ENCODE measurements at places on chromosomes 1 and 21. TPM values are rescaled to one million over a fixed set of nuclear protein-coding genes. Genes with fewer than 3 reads are reported as not detected.
A peak's percentile ranks its signal among the peaks of the same experiment; 100 is the strongest.

GRCh38 chr1:12167493-12168429 lies 970 bp downstream of the TNFRSF1B start:
- DNase-seq: no peak

DNA sequence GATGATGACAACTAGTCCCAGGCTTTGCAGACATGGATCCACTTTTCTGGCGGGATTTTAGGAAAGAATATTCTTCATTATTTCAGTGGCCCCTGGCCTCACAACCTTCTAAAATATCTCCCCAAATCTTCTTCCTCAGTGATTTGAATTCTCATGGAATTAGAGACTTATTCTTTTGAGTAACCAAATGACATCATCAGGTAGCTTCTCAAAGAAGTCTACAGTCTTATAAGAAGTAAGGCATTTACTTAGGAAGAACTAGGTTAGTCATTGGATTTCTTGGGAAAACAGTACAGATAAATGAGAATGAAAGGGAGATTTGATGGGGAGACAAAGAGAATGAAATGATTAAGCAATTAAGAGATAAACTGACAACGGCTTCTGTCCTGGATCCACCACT lies 201.1 kb upstream of the PROX1 start:
- no peak for DNase-seq

GRCh38 chr21:34553151-34553952 lies 41.3 kb upstream of the KCNE1 start:
- no peak for DNase-seq

- DNase-seq: no peak
Measured at GRCh38 chr1:54883349-54884102, 3.5 kb downstream of the DHCR24 start.

DNA sequence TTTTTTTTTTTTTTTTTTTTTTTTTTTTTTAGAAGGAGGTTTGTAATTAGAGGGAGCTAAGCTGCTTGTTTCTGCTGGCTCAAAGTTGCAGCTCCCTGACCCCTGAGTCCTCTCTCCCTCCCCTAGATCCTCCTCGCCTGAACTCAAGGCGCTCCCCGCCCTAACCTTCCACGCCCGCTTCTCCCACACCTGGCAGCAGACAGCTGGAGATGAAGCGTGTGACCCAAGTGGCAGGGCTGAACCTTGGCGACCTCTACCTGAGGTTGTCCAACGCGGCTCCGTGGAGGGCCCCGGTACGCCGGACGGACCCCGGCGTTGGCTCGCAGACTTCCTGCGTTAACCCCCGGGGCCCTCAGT lies 795 bp downstream of the NGF start:
- no peak for DNase-seq

DNA sequence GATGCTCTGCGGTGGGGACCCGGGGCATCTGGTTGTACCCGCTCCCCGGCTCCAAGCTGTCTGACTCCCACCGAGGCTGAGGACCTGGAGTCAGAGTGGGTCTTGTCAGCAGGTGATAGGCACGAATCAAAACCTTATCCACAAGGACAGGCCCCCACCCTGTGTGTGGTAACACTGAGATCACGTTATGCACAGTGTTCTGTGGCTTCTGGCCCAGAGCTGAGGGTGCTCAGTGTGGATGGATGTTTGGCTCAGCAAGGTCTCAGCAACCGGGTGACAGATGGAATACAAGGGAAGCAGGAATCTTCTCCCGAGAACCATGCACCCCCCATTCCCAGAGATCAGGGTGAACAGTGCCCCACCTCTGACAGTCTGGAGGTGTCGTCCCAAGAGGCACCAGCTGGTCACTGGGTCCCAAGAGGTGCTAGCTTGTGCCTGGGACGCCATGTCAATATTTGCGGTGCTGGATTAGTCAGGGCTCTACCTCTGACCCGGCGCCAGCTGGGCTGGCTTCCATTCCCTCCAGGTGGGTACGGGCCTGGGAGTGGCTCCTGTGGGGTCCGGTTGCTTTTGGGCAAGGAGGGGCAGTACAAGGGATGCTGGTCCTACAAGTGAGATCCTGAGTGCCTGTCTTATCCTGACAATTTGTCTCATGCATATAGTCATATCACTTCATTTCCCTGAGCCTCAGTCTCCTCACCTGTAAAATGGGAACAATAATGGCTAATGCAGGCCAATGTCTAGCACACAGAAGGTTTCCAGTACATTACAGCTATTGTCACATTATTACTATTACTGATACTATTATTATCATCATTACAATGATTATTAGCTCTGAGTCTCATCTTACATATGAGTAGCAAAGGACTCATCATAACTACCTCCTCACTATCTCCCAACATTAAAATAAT lies 957 bp downstream of the CAPN9 start:
- DNase-seq: no peak

DNA sequence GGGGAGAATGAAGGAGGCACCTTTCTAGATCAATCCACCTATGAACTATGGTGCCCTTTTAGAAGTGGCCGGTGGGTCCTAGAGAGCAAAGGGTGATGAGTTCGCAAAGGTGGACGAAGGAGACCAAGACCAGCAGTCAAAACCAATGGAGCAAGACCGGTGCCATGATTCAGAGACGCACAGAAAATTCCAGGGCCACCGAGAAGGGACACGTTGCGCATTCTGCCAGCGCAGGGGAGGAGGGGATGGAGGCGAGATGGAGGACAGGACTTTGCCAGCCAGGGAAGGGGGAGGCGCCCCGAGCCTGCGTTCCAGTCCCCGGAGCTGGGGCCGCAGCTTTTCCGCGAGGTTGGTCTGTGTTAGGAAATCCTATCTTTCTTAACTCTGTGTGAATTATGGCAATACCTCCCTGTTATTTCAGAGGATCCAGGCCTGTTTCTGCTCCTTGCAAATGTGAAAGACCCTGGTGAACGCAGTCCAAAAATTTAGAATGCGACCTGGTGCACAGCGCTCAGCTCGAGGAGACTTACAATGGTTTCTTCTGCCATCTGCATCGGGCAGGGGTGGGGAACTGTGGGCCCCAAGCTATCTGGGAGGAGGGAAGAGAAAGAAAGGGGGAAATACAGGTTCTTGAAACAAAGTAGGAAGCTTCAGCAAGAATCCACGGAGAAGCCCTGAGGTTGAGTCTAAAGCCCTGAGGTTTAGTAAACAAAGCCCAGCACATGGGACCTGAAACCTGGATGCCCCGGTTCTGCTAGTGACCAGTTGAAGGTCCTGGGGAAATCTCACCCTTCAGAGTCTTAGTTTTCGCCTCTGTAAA lies 129.4 kb downstream of the MRPS6 start:
- no peak for DNase-seq

GRCh38 chr1:219820551-219820950 lies 107.8 kb downstream of the SLC30A10 start:
- no peak for DNase-seq

GRCh38 chr1:160488347-160489058 lies 34.6 kb downstream of the SLAMF6 start:
- DNase-seq: peak; percentile 37

DNA sequence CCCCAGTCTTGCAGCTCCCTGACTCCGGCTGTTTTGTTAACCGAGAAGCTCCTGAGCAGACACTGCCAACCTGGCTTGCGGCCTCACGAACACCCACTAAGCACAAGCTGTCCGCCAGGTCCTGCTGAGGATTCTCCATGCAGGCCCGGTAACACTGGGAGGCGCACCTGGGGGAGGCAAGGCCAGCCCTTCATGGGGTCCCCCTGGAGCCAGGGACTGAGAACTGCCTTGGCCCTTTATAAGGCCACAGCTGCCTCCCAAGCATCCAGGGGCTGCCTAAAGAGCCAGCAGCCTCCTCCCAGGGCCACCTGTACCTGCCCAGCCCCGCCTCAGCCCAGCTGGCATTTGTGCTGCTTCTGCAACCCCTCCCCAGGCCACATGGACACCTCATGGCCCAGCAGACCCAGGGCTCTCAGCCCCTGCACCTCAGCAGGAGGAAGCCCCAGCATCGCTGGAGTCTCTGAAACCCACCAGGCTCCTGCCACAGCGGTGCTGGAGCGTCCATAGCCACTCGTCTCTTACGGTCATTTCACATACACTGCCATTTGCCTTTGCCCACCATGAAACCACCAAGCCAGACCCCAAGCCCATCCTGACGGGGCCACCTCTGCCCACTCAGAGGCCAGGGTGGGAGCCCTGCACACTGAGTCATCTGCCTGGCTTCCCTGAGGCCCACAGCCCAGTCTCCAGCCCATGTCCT lies 82.5 kb downstream of the NPHP4 start:
- DNase-seq: no peak

GRCh38 chr1:66774438-66774837 lies 22.2 kb downstream of the DYNLT5 start:
- DNase-seq: no peak

GRCh38 chr1:9321480-9321849 lies 28.8 kb downstream of the SPSB1 start:
- DNase-seq: no peak

DNA sequence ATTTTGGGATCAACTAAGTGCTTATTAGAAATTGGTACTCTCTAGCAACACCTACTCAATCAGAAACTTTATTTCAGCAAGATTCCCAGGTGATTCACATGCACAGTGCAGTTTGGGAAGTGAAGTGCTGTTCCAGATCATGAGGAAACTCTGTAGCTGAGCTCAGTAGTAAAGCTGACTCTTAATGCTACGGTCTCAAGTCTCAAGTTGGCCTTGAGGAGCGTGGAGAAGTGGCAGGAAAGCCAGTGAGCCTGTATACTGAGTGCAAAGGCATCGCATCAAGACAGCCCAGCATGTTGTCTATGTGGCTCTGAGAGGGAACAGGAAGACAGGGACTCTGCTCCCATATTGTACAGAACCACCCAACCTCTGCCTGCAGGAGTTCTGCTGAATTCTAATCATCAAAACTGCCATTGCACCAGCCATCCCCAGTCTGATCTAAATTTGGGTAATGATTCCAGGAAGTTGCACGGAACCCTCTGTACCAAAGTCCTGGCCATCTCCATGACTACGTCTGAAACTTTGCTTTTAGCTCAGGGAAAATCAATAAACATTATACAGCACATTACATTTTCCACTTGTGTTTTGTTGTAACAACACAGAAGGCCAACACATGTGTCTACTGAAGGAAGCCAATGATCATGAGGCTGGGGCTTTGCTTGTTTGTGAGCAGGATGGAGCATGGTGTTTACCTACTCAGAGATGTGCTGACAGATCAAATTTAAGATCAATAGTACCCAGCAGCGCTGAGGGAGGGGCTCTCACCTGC lies 105.1 kb upstream of the TLR5 start:
- no peak for DNase-seq

GRCh38 chr1:63522891-63523728 lies at the start of the genes EFCAB7 and ITGB3BP:
Gene EFCAB7 (plus strand): TSS chr1:63523525. CDS start chr1:63525573, 2,048 bp downstream.
Gene ITGB3BP (minus strand): TSS chr1:63523225. CDS start chr1:63523133, 92 bp downstream.
- peak; percentile 77 for DNase-seq

GRCh38 chr1:27603681-27604578 lies at the start of gene AHDC1:
Gene AHDC1 (minus strand): TSS chr1:27604144. CDS start chr1:27552115, 52,029 bp downstream.
- DNase-seq: no peak

Gene NBPF10
- total RNA-seq: 0.21 TPM

Gene SMYD3
- total RNA-seq: 21.3 TPM

Gene CRYAA
- total RNA-seq: not detected

Gene ZNF648
- total RNA-seq: not detected

Gene PGLYRP3
- total RNA-seq: 0.29 TPM

Gene CACNA1S
- not detected for total RNA-seq

Gene ZNF697
- total RNA-seq: 4.8 TPM
